ENCODE measurements at places on chromosomes 16 and 17. TPM values are rescaled to one million over a fixed set of nuclear protein-coding genes. Genes with fewer than 3 reads are reported as not detected.

DNA sequence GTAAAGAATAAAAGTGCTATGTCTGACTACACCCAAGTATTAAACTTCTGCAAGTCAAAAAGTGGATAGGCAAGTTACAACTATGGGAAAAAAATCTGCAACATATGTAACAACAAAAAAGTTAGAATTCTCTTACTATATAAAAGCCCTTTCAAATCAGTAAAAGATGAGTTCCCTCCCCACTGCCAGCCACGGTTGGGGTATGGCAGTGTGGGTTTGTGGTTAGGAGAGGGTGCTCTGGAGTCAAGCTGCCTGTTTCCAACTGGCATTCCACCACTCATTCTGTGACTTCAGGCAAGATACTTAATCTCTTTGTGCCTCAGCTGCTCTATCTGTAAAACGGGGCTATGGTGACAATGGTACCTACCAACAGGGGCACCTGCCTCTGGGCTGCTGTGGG is 26.6 kb upstream of the MFSD6L start:
- H3K36me3 ChIP-seq = peaks cover 12% of the 10 kb centered on the region
- H3K4me1 ChIP-seq = peaks cover 2% of the 10 kb centered on the region
- H3K4me3 ChIP-seq = no peak overlapping the region
- no peak overlapping the region for H3K27ac ChIP-seq

DNA sequence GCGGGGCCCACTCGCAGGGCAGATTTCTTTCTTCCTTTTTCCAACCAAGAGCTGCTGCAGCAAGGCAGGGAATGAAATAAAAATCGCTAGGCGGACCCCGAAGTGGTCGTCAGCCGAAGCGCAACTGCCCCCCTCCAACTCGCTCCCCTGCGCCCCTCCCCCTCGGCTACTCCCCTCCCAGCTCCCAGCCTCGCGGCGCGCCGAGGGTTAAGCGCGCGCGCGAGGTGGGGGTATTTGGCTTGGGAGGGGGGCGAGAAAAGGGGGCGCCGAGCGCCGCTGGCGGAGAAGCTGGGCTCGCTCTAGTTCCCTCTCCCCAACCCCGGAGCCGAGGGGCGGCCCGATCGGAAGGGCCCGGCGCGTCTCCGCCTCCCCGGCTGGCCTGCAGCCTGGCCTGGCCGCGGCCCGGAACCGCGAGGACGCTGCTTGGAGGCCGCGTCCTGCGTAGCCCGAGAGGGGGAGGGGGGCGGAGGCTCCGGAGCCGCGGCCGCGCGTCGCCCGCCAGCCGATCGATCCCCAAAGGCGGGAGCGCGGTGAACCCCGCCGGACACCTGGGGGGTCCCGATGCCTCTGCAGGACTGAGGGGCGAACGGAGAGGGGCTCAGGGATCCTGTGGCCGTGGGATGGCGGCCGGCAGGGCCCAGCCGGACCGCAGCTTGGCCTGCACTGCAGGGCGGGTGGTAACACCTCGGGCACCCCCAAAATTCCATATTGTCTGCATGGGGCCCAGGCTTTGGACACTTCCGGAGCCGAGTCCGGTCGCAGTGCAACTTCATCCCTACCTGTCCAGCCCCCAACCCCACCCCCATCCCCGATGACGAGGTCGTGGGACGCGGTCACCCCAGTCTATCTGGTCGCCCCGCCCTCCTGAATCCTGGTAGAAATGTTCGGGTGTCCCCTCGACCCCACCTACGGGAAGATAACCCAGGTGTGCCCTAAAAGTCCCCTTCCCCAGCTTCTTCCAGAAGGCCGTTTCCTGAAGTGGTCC is 4.9 kb upstream of the CBX4 start:
- H3K36me3 ChIP-seq = no peaks in the 10 kb centered on the region
- peaks cover 11% of the 10 kb centered on the region for H3K4me1 ChIP-seq

GRCh38 chr16:6573577-6573976 is 759.1 kb upstream of the RBFOX1 start:
- no peak for DNase-seq
- H3K36me3 ChIP-seq = no peaks in the 10 kb centered on the region
- no peaks in the 10 kb centered on the region for H3K4me1 ChIP-seq

DNA sequence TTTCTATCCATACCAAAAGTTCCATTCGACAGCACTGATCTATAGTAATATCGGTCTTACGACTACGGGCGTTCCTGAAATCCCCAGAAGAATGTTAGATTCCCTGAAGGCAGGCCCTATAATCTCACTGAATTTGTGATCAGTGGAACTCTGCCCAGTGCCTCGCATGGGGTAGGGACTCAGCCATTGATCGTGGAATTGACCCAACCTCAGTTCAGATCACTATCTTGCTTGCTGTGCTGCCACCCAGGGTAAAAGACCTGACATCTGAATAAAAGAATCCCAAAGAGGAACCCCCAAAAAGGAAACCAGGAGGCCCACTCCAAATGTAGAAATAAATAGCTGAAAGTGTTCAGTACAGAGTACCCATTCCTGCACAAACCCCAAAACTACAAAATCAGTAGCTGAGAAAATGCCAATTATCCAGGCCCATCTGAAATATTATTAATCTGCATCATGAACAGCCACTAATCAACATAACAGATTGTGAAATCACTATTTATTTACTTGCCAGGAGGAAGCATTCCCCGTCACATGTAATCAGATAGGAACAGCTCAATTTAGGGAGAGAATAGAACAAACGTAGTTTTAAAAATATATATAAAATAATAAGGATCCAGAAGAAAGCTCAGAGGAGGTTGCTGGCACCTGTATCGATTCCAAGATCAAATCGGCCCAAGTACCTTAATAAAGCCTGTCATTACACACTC is 221.9 kb downstream of the ZFHX3 start:
- H3K4me1 ChIP-seq = no peaks in the 10 kb centered on the region
- H3K27me3 ChIP-seq = no peaks in the 10 kb centered on the region
- no peaks in the 10 kb centered on the region for H3K36me3 ChIP-seq
- no peak overlapping the region for H3K27ac ChIP-seq

- no peak overlapping the region for H3K27ac ChIP-seq
- no peaks in the 10 kb centered on the region for H3K4me1 ChIP-seq
- H3K4me3 ChIP-seq = no peak overlapping the region
- no peak for DNase-seq
- no peaks in the 10 kb centered on the region for H3K27me3 ChIP-seq
- H3K36me3 ChIP-seq = no peaks in the 10 kb centered on the region
Observed at GRCh38 chr16:87178977-87179376, 138.2 kb downstream of the C16orf95 start.

GRCh38 chr16:79607587-79607986 is 7.0 kb upstream of the MAF start:
- peaks cover 35% of the 10 kb centered on the region for H3K4me1 ChIP-seq
- peaks cover 16% of the 10 kb centered on the region for H3K27me3 ChIP-seq
- H3K27ac ChIP-seq = no peak overlapping the region
- DNase-seq = no peak

GRCh38 chr17:65679165-65679845 is 117.9 kb upstream of the AXIN2 start:
- H3K36me3 ChIP-seq = no peaks in the 10 kb centered on the region
- no peaks in the 10 kb centered on the region for H3K4me1 ChIP-seq
- no peak for DNase-seq
- H3K27ac ChIP-seq = no peak overlapping the region
- no peak overlapping the region for H3K4me3 ChIP-seq
- peaks cover 2% of the 10 kb centered on the region for H3K27me3 ChIP-seq

DNA sequence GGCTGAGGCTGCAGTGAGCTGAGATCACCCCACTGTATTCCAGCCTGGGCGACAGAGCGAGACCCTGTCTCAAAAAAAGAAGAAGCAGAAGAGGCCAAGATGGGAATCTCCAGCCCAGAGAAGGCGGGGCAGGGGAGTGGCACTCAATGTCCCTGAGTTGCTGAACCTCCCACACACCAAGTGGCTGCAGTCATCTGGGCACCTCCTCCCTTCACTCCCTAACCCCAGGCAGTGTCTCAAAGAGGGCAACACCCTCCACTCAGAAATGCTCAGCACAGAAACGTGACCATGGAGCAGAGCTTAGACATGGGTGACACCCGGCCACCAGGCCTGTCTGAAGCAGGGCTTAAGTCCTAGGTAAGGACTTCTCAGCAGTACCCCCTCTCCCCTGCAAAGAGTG is 36.3 kb upstream of the BCAR1 start:
- no peak overlapping the region for H3K27ac ChIP-seq
- peaks cover 14% of the 10 kb centered on the region for H3K4me1 ChIP-seq
- no peak for DNase-seq
- H3K4me3 ChIP-seq = no peak overlapping the region
- H3K36me3 ChIP-seq = peaks cover 21% of the 10 kb centered on the region
- peaks cover 8% of the 10 kb centered on the region for H3K27me3 ChIP-seq

GRCh38 chr17:68505951-68506350 is 6.3 kb upstream of the PRKAR1A start:
- DNase-seq = no peak
- no peaks in the 10 kb centered on the region for H3K27me3 ChIP-seq
- peaks cover 33% of the 10 kb centered on the region for H3K4me1 ChIP-seq
- H3K27ac ChIP-seq = no peak overlapping the region
- H3K36me3 ChIP-seq = peaks cover 4% of the 10 kb centered on the region

- H3K27ac ChIP-seq = no peak overlapping the region
- no peaks in the 10 kb centered on the region for H3K36me3 ChIP-seq
- H3K4me1 ChIP-seq = no peaks in the 10 kb centered on the region
- no peak for DNase-seq
- no peak overlapping the region for H3K4me3 ChIP-seq
- H3K27me3 ChIP-seq = no peaks in the 10 kb centered on the region
Observed at GRCh38 chr16:65831903-65832666, 534.4 kb upstream of the CDH5 start.

TBC1D3H gene
- not detected for total RNA-seq

ATXN7L3 gene
- 118 TPM for total RNA-seq

NRN1L gene
- not detected for total RNA-seq

AP2B1 gene
- total RNA-seq = 172 TPM

NAE1 gene
- total RNA-seq = 125 TPM

NPIPA7 gene
- total RNA-seq = 8.0 TPM

Data from activated CD4-positive, alpha-beta T cell treated with anti-CD3 and anti-CD28 coated beads, Interleukin-2, amount 10 ng/mL, durations not matched to agents 24 days and 14 days (primary cell).